ENCODE measurements at places on chromosomes 3 and 15.

- no peak for DNase-seq
Observed at GRCh38 chr15:57224664-57225063, 151.6 kb upstream of the CGNL1 start.

DNA sequence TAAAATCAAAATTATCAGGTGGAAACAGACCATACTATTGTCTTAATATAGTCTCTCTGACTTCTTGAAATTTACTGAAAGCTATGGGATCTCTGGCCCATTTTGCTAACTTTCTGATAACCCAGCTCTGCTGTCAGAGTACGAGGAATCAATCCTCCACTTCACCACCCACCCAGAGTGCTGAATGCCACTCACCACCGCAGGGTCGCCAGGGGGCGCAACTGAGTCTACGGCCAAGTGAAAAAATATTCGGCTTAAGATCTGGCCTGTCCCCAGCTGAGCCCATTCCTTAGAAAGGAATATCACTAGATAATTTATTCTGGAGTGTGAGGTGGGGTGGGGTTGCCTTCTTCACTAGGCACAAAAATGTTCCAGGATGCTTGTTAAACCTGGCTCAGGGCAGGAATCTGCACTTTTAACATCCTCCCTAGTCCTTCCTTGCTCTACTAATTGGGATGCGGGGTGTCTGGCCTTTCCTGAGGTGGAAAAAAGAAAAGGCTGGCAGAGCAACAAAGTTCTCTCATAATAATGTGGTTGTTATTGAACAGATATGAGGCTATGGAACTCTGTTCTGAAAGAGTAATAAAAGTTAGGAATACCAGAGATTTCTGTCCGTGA lies 520.6 kb downstream of the MFSD1 start:
- no peak for DNase-seq

- no peak for DNase-seq
Observed at GRCh38 chr3:127480196-127480954, 110.2 kb downstream of the TPRA1 start.

GRCh38 chr3:133966954-133967353 lies 62.8 kb downstream of the SLCO2A1 start:
- DNase-seq: no peak

DNA sequence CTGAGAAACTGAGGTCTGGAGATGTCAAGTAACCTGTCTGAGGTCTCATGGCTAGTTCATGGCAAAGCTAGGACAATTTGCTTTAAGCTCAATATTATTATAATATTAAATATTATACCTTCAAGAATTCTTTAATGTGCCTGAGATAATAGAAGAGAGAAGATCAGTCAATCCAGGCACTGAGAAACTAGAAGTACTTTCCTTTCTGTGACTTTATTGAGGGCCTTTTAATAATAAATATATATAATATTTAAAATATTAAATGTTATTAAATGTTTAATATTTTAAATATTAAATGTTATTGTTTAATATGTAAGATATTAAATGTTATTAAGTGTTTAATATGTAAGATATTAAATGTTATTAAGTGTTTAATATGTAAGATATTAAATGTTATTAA lies 144.3 kb upstream of the DNAJC19 start:
- no peak for DNase-seq

- no peak for DNase-seq
Observed at GRCh38 chr3:188326111-188326510, 172.2 kb downstream of the LPP start.

DNA sequence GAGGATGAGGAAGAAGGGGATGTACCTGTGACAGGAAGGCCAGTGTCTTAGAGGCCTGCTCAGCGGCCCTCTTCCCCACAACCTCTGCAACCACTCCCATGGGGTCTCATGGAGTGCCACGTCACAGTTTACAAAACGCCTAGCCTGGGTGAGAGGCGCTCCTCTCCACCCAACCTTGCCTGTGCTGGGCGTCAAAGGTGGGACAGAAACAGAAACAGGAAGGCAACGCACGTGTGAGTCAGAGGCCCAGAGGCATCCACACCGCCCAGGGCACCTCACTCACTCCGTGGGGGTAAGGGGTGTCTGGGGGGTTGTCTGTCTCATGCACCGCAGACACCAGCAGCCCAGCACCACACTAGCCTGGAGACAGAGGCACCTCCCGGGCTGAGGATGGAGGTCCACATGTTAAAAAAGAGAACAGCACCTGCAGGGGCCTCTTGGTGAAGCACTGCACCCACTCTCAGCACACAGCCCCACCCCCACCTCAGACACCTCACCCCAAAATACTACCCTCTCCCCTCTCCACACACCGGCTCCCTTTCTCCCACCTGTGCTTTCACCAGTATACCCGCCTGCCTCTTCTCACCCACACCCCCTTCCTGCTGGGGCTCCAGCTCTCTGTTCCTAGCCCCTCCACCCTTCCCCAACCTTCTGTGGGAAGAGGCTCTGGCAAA lies 4.7 kb upstream of the CALML4 start:
- DNase-seq: no peak

- no peak for DNase-seq
Observed at GRCh38 chr3:6531153-6531552, 329.8 kb upstream of the GRM7 start.

DNA sequence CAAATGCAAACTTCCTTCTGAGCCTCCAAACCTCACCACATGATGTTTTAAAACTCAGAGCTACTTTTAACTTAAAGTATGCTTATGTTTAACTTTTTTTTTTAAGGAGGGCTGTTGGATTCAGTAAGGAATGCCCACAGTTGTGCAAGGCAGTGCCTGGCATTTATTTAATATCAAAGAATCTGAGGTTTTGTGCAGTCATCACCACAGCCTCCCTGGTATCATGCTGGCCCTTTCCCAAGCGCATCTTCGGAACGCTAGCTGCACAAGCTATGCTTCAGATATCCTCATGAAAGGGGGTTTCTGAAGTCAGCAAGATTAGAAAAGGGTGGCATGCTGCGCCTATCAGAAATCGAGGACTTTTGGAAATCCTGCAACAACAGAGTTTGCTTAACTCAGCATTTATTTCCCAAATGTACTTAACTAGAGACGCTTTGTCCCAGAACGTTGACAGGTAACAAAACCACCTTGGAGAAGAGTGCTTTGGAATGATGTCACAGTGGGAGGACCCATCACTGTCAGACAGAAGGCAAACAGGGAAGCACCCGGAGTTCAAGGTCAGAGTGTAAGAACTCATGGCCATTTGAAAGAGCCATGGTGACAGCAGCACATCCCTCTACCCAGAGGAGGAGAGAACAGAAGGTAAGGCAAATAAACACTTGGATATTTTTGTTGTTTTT lies 120.2 kb upstream of the IGF1R start:
- no peak for DNase-seq

DNA sequence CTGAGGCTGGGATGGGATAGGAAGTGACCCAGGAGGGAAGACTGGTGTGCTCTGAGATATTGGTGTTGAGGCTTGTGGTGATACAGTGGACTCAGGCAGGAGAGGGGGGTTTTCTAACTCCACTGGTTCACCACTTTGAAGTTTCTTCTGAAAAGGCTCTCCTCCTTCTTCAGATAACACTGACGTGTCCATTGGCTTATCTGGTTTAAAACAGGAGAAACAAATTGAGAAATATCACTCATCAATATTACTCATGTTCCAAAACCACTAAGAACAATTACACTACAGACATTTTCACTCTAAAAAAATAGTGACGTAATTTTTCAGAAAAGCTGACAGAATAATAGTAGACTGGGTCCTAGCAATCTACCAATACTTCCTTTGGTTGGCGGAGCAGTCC lies 23.1 kb downstream of the TP53BP1 start:
- DNase-seq: no peak

DNA sequence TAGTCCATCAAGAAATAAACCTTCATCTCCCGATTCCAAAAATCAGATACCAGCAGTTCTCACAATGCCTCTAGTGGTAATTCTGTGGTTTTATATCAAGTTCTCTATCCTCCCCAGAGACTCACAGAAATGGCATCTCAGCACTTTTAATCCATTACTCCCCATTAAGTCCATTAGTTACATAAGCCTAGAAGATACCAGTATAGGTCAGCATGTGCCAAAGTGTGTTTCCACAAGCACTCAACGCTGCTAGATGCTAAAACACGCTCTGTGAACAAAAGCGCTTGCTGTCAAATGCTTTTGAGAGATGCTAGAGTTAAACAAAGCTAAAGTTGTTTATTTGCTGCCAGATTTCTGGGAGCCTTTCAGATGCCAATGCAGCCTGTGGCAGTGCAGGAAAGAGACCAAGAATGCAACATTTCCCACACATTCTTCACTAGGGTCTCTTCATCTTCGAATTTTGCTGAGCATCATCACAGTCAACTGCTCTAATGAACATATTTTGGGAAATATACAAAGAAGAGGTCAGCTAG lies 918.8 kb upstream of the CFAP20DC start:
- DNase-seq: no peak

DNA sequence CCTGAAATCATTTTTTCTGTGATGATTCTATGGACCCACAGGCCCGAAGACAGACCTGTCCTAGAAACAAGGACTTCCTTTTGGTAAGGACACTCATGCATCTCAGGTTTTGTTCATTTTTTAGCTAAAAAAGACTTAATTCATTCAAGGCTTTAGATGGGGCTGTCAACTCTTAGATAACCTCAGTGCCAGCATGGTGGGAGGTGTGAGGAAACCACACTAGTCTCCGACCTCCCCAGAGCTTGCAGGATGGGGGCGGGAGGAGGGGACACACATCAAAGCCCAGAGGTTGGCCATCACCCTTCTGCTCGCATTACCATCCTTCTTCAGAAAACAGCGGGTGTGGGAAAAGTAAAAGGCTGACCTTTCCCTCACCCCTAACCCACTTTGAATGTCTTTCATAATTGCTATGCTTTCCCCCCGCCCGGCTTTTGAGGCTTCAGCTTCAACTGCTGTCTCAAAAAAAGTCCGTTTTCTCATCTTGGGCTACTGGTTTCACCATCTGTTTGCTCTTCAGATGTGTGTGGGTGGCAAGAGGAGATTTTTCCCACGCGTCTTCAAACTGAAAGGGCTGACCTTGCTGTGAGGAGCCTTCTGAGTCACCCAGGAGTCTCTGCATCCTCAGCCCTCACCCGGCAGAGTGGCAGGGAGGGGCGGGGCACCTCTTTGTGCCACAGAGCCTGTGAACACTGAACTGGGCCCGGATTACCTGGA lies 27.6 kb upstream of the CXCR6 start:
- DNase-seq: peak; percentile 49

GRCh38 chr3:13429631-13430291 lies 9.6 kb upstream of the NUP210 start:
- no peak for DNase-seq

DNA sequence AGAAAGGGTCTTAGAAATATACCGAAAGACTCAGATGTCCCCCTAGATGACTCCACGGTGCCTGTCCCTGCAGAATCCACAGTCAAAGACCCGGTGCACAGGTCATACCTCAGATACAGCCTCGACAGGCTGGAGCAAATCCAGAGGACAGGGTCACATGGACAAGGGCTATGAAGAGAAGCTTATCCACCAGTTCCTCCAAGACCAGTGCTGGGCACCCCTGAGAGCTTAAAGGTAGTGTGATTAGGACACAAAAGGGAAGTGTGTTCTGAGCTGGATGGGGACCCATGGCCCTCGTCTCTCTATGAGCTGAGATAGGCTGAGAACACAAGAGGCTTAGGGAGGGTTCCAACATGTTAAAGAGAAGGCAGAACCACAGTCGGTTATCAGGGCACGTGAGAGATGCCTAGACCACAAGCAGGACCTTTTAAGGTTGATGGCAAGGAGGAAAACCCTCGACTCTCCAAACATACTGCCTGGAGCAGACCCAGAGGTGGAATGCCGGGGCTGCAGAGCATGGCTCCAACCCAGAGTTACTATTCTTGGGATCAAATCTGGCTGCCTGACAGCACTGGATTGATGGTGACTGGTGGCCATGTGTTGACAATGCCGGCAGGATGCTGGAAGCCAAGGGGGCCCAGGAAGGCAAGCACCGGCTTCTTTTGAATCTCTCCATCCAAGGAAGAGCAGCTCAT lies 46.9 kb downstream of the ADCY5 start:
- no peak for DNase-seq

DNA sequence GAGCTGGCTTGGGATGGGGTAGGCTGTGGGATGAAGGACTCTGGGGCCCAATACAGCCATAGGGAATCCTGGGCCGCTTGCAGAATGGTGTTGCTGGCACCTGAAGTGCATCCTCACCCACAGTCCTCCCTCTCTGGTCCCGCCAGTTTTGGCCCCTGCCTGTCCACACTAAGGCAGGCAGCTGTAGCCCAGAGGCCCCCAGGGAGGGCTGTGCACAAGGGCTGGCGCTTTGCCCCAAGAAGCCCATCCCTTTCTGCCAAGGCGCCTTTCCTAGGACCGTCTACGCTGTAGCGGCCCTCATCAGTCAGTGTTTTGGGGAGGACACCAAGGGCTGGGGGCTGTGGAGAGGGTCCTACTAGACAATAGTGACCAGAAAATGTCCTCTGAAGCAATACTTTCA lies 116.2 kb upstream of the ABHD17C start:
- DNase-seq: no peak

DNA sequence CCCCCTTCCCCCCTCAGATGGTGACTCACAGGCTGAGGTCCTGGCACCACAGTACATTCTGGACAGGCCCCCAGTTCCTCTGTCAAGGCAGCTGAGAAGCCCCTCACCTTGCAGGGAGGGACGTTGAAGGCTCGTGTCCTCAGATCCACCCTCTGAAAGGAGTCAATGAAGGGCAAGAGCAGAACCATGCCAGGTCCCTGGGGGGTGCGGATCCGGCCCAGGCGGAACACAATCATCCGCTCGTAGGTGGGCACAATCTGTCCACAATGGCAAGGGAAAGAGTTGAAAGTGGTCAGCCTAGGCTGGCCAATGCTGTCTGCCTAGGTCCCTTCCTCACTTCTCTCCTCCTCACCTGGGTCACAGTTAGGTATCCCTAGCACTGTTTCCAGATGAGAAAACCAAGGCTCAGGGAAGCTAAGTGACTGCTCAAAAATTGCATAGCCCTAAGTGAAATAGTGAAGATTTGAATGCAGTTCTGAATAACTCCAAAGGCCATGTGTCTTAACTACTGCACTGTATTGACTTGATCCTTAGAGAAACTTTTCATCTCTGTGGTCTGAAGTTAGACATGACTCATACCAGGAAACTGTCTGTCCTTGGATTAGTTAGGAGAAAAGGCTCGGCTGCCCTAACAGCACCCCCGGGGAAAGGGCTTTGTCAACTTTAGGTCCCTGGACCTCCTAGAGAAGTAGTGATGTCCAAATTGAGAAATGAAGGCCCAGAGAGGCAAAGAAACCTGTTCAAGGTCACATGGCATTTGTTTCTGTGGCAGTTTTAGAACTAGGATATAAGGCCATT lies 2.9 kb downstream of the STOML1 start:
- DNase-seq: no peak

- no peak for DNase-seq
Observed at GRCh38 chr15:92922418-92923002, 22.4 kb downstream of the CHD2 start.

DNA sequence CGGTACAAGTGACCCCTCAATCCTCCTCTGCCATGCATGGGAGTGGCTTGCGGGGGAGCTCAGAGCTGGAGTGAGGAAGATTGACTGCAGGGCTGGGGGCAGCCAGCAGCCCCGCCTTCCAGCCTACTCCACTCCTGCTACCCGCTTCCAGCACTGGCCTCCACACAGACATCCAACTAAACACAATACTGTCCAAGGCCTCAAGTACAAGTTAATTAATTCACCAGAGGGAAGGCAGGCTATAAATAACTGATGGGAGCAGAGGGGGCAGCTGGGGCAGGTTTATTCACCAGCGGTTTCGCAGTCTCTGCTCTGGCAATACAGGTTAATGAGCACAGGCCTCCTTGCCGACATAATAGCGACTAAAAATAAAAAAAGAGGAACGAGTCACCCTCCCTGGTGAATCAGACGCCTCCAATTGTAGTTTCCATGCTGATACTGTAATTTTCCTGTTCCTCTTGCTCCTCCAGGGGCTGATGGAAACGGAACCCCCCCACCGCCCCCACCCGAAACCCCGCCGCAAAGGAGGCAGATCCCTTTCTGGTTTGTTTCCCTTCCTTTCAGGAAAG lies 166.4 kb upstream of the TLE3 start:
- no peak for DNase-seq

Data from T-helper 1 cell (primary cell).